ENCODE measurements at places on chromosomes 4 and X.

GRCh38 chr4:90328558-90328957 lies 201.4 kb downstream of the CCSER1 start:
- no peak for DNase-seq

- no peak for DNase-seq
These were observed 138.4 kb downstream of the SLC7A11 start for GRCh38 chr4:138103597-138104283.

DNA sequence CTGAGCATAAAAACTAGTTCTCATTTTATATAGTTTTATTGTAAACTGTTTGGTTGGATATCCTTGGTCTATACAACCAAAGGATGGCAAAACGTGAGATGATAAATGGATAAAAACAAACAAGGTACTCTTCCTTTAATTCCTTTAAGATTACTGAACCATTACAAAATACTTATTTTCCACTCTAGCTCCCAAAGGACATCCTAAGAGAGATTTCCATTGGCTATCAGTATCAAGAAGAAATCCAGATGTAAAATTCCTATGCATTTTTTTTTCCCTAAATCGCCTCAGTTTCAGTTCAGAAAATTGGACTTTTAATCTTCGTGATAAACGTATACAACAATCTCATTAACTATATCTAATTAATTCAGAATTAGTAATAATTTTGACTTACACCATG lies 2.3 kb downstream of the FBXL5 start:
- no peak for DNase-seq

- no peak for DNase-seq
These were observed 80.4 kb downstream of the NDST3 start for GRCh38 chr4:118114720-118115119.

DNA sequence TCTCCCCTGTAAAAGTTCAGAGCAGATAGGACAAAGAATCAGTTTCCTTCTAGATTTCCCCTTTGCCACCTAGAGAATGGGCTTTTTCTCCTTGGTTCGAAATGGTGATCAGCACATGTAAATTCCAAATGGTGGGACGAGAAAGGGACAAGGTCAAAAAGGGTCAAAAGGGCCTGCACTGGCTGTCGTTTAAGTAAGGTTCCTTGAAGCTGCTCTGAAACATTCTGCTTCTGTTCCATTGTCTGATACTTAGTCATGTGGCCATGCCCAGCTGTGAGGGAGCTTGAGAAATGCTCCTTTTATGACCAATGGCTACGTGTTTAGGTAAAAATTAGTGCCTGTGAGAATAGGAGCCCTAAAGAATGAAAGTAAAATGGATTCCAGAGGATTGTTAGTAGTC lies 165.9 kb upstream of the CENPE start:
- no peak for DNase-seq

DNA sequence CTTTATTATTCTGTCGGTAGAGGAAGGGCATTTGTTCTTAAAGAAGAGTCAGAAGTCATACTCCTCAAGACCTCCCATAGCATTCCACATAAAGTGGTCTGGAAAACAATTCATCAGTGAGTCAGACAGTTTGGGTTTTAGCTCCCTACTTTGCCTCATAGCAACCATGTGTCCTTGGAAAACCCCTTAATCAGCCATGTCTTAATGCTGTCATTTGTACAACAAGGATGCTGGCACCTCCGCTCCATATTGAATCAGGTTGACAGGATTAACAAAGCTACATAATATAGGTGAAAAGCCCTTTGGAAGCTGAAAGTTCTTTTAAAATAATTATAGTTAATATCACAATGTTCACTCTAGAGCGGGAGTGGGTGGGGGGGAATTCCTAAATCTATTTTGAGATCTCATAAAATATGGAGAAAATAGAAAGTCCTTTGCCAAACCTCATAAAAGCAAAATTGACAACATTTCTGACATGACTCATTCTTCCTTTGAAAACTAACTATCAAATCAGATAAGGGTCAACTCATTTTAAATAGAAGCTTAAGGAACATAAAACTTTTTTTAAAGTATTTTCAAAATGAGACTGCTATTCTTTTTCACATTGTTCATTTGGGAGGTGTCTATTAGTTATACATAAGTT lies 37.3 kb upstream of the GUCY1A1 start:
- DNase-seq: no peak

DNA sequence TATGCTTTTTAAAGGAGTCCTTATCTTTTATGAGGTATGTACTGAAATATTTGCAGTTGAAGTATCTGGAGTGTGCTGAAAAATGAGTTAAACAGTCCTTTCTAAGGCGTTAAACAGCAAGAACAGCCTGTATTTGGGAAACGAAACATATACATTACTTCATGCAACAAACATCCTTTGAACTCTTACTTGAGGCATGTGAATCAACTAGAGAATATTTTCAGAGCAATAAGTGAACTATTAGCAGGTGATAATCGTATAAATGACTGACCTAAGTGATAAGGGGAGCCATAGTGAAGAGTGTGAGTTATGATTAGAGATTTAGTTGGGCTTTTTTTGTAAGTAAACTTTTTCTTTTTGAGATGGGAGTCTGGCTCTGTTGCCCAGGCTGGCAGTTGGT lies 45.9 kb upstream of the RHOH start:
- DNase-seq: no peak

GRCh38 chr4:150250293-150250997 lies 172.2 kb downstream of the DCLK2 start:
- DNase-seq: no peak

DNA sequence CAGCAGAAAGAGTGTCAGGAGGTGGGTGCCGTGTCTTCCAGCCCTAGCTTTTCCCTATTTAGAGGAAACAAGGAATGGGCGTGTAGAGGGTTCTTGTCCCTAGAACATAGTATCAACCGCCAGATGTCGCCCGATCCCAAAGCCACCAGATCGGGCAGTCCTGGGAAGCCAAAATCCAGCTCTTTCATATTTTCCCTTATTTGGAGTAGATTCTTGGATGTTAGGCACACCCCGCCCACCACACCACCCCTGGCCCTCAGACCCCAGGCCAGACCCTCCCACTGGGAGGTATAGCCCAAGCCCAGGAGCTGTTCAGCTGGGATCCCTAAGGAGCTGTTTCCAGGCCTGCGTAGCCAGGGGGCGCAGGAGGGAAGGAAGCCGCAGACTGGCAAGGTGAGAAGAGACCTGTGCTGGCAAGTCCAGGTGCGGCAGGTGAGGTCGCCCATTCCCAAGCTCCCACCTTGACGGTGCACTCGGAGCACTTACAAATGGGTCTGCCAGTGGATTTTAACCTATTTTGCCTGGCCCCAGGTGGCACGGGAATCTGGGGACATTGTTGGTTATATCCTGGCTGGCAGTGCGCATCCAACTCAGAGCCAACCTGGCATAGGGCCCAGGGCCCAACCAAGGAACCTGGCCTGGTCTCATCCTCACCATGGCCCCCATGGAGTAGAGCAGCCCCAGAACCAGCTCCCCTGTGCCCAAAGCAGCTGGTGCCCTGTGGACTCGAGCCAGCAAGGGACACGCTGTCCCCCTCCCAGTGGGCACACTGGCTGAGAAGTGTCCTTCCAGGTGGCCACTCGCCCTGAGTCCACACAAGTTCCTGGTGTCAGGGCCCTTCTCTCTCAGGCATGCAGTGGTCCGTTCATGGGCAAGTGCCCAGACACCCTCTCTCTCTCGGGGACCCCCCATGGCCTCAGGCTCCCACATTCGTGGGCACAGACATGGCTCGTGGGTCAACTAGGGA lies 811 bp downstream of the FLNA start:
- peak; percentile 36 for DNase-seq

DNA sequence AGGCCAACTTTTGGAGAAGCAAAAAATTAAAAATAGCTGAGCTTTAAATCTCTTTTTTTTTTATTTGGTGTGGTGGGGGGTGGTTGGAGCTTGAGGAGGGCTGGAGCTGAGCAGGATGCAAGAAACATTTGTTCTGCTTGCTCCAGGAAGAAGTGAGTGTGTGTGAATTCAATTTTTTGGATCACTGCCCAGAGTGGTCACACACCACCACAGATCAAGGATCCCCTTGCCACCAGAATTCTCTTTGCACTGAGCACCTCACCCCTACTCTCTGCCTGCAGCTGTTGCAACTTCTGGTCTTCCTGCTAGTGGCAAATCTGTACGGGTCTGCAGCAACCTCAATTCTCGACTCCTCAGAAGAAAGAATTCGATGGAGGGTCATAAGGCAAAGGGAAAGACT lies 19.9 kb upstream of the PLP1 start:
- no peak for DNase-seq

- DNase-seq: no peak
These were observed 50.8 kb upstream of the ELF2 start for GRCh38 chr4:139227729-139228404.

GRCh38 chr4:4457803-4458553 lies 71.1 kb downstream of the NSG1 start:
- DNase-seq: no peak

GRCh38 chr4:52098618-52099017 lies 47.5 kb downstream of the SPATA18 start:
- DNase-seq: no peak

GRCh38 chrX:36199928-36200327 lies 280.4 kb downstream of the CFAP47 start:
- no peak for DNase-seq

- no peak for DNase-seq
These were observed 3.2 kb upstream of the TIGD2 start for GRCh38 chr4:89108091-89108490.

- DNase-seq: no peak
These were observed 105.9 kb upstream of the SCOC start for GRCh38 chr4:140267576-140267975.

DNA sequence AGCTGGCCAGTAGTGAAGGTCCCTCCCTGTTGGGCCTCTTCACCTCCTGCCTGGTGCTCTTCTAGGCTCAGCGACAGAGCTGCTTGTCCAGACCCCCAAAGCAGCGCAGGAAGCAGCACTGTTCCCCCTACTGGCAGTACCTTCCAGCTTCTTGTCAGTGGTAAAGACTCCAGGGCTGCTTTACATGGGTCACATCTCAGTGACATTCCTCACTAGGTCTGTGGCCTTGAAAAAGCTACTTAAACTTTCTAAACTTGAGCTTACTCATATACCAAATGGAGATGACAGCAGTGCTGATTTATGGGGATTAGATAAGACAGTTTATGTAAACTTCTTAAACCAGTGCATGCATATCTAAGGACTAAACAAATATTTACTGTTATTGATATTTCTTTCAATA lies 117.3 kb downstream of the FAT4 start:
- no peak for DNase-seq

- DNase-seq: no peak
These were observed 80.4 kb downstream of the WFS1 start for GRCh38 chr4:6349896-6350603.

GRCh38 chrX:23380581-23380980 lies 45.9 kb downstream of the PTCHD1 start:
- DNase-seq: no peak

- DNase-seq: no peak
These were observed 18.5 kb upstream of the PIM2 start for GRCh38 chrX:48937054-48937907.
